ENCODE measurements at places on chromosomes 1 and 21. TPM values are rescaled to one million over a fixed set of nuclear protein-coding genes. Genes with fewer than 3 reads are reported as not detected.

Gene PLA2G2C
- total RNA-seq: not detected

Gene SLC16A1
- 80.3 TPM for total RNA-seq

Gene MAP3K7CL
- not detected for total RNA-seq

Gene TTC22
- total RNA-seq: not detected

DNA sequence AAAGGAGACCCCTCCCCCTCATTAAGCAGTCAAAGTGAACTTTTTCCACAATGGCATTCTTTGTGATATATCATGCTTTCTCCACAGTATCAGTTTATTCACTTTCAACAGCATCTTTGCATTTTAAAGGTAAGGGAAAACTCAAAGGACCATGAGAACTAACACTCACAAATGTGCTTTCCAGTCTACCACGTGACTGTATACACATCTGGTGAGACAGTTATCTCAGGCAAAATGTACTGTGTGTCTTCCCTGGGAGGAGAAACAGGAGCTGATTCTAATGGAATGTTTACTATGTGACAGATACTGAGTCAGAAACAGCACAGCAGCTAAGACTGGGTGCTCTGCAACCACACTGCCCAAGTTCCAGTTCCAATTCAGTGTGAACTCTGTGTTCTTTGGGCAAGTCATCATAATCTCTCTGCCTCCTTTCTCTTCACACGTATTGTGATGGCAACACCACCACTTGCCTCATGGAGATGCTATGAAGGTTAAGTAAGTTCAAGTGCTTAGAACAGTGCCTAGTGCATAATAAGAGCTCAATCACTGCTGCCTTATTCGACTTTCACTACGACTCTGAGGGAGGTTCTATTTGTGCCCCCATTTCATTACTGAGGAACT is 79.0 kb downstream of the SLC45A1 start:
- DNase-seq: peak; percentile 21

DNA sequence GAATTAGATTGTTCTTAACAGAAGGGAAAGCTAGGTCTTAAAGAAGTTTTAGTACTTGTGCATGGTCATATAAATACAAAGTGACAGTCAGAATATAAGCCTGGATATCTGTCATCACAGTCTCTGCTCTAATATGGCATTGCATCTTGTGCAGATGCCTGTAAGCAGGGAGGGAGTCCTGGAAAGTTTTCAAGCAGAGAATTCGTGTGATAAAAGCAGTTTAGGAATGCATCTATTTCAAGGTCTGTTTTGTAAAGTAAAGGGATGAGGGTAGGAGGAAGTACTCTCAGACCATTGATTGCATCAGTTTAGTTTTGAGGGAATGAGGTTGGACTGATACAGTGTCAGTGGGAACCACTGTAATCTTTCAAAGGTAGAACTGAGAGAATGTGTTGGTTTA is 30.6 kb downstream of the IARS2 start:
- DNase-seq: no peak

- DNase-seq: no peak
These were observed 6.8 kb downstream of the PRXL2B start for GRCh38 chr1:2593251-2593878.

DNA sequence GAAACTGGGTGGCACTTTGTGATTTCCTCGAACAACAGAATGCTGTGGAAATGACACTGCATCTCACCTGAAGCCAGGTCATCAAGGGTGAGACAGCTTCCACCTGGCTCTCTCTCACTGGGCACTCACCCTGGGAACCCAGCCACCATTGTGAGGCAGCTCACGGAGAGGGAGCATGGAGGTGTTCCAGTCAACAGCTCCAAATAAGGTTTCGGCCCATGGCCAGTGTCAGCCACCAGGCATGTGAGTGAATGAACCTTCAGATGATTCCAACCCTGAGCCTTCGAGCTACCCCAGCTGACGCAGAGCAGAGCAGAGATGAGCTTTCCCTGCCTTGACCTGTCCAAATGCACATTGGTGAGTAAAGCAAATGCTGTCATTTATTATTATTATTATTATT is 58.1 kb downstream of the SYDE2 start:
- DNase-seq: no peak

- DNase-seq: no peak
These were observed 213.0 kb upstream of the CACYBP start for GRCh38 chr1:174786760-174787159.

- no peak for DNase-seq
These were observed 165.3 kb upstream of the USP24 start for GRCh38 chr1:55380355-55380970.
